ENCODE measurements at places on chromosomes 1 and 21. TPM values are rescaled to one million over a fixed set of nuclear protein-coding genes. Genes with fewer than 3 reads are reported as not detected.

Gene RAB25
- 2.1 TPM for polyA plus RNA-seq

Gene C1orf94
- not detected for polyA plus RNA-seq

Gene VTCN1
- 0.70 TPM for polyA plus RNA-seq

Gene CTSS
- not detected for polyA plus RNA-seq

Gene LINGO4
- polyA plus RNA-seq = not detected

Gene CORT
- polyA plus RNA-seq = 1.2 TPM

Gene ETNK2
- polyA plus RNA-seq = 18.0 TPM

Gene TNFRSF14
- not detected for polyA plus RNA-seq

Gene SARS1
- polyA plus RNA-seq = 115 TPM

Gene MTARC2
- polyA plus RNA-seq = 58.2 TPM

Gene AGPAT3
- 20.1 TPM for polyA plus RNA-seq

Gene CDCP2
- polyA plus RNA-seq = not detected

Gene LEFTY2
- polyA plus RNA-seq = 9.0 TPM

Gene FASLG
- polyA plus RNA-seq = not detected

Gene CA14
- polyA plus RNA-seq = 133 TPM

Gene OR2L8
- polyA plus RNA-seq = not detected

Gene BATF3
- polyA plus RNA-seq = 1.7 TPM

Gene TTC39A
- polyA plus RNA-seq = 11.4 TPM

Gene LCE1B
- not detected for polyA plus RNA-seq

Gene MTARC1
- polyA plus RNA-seq = 15.8 TPM

Gene KCNT2
- 2.0 TPM for polyA plus RNA-seq

Gene CXADR
- 66.0 TPM for polyA plus RNA-seq

Gene C1QB
- polyA plus RNA-seq = not detected

Gene ZMYND12
- polyA plus RNA-seq = 1.9 TPM

Gene KIF1B
- polyA plus RNA-seq = 22.2 TPM

Gene TEX50
- polyA plus RNA-seq = not detected

Gene CDA
- not detected for polyA plus RNA-seq

Gene HFM1
- polyA plus RNA-seq = 6.0 TPM

Gene OMA1
- polyA plus RNA-seq = 10.8 TPM

Gene B3GALT2
- 0.73 TPM for polyA plus RNA-seq

Gene UTS2
- polyA plus RNA-seq = not detected

Gene PYHIN1
- not detected for polyA plus RNA-seq

Gene ADGRL4
- polyA plus RNA-seq = 1.6 TPM

Gene PLPPR4
- polyA plus RNA-seq = 4.7 TPM

Gene INPP5B
- polyA plus RNA-seq = 9.9 TPM

Gene SPRR3
- not detected for polyA plus RNA-seq

Gene LIN28A
- polyA plus RNA-seq = 3.4 TPM

Gene CELA3A
- not detected for polyA plus RNA-seq

Gene WDR4
- 9.3 TPM for polyA plus RNA-seq

Gene RUNX3
- 0.06 TPM for polyA plus RNA-seq

Gene NCF2
- polyA plus RNA-seq = 0.19 TPM

Gene FGR
- polyA plus RNA-seq = 0.18 TPM

Gene AGL
- polyA plus RNA-seq = 29.0 TPM

Gene CFAP141
- polyA plus RNA-seq = not detected

Gene RYR2
- 34.4 TPM for polyA plus RNA-seq

Gene ABCG1
- 2.6 TPM for polyA plus RNA-seq

Gene KRTAP21-2
- not detected for polyA plus RNA-seq

Gene HMCN1
- polyA plus RNA-seq = 12.5 TPM

Gene SLC6A9
- polyA plus RNA-seq = 12.1 TPM

Gene CD1E
- not detected for polyA plus RNA-seq

Gene CD1B
- not detected for polyA plus RNA-seq

Data from cardiac muscle cell (in vitro differentiated cells and primary cell).